Tracheal epithelial cell (primary cell): ENCODE measurements at places on chromosomes 2 and 18. TPM values are rescaled to one million over a fixed set of nuclear protein-coding genes. Genes with fewer than 3 reads are reported as not detected.

Gene RAB6D
- under 0.01 TPM in 1 of 2 replicates, not detected in the other for total RNA-seq

Gene TDRD15
- under 0.01 TPM in 1 of 2 replicates, not detected in the other for total RNA-seq

Gene UGT1A5
- 0.24 TPM in 1 of 2 replicates, not detected in the other for total RNA-seq

Gene PROM2
- total RNA-seq: 37.1 and 59.9 TPM in 2 replicates

Gene IAH1
- total RNA-seq: 70.4 and 78.9 TPM in 2 replicates

Gene USP40
- total RNA-seq: 17.6 and 23.9 TPM in 2 replicates

Gene SATB2
- 1.3 and 1.7 TPM in 2 replicates for total RNA-seq

Gene C2orf66
- total RNA-seq: 0.24 and 0.43 TPM in 2 replicates

Gene CFLAR
- 92.3 and 155 TPM in 2 replicates for total RNA-seq

Gene GPBAR1
- total RNA-seq: 0.43 TPM in 1 of 2 replicates, not detected in the other

Gene RPRM
- not detected in 2 replicates for total RNA-seq

Gene VWA3B
- under 0.01 TPM in 1 of 2 replicates, not detected in the other for total RNA-seq

Gene C18orf54
- 1.2 and 1.7 TPM in 2 replicates for total RNA-seq

Gene EVX2
- not detected in 2 replicates for total RNA-seq

Gene CAVIN2
- 1.7 and 6.8 TPM in 2 replicates for total RNA-seq

Gene AGXT
- total RNA-seq: not detected in 2 replicates

Gene RAB27B
- total RNA-seq: 33.5 and 97.4 TPM in 2 replicates

Gene SLC4A5
- 0.24 and 0.64 TPM in 2 replicates for total RNA-seq

Gene TEX44
- not detected in 2 replicates for total RNA-seq

Gene SH3YL1
- 50.4 and 135 TPM in 2 replicates for total RNA-seq
